Lung microvascular endothelial cell (primary cell): ENCODE measurements at places on chromosomes 7 and 10.
A peak's percentile ranks its signal among the peaks of the same experiment; 100 is the strongest.

- peak; percentile 60 for DNase-seq
Measured at GRCh38 chr10:3465406-3465891, 292.9 kb upstream of the PITRM1 start.

DNA sequence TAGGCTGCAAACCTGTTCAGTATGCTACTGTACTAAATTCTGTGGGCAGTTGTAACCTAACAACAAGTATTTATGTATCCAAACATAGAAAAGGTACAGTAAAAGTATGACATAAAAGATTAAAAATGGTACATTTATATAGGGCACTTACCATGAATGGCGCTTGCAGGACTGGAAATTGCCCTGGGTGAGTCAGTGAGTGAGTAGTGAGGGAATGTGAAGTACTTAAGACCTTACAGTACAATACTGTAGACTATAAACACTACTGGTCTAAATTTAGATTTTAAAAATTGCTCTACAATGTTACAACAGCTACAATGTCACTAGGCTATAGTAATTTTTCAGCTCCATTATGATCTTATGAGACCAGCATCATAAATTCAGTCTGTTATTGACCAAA lies 146.0 kb upstream of the GNAI1 start:
- DNase-seq: no peak

- DNase-seq: no peak
Measured at GRCh38 chr10:60192946-60193345, 196.7 kb downstream of the ANK3 start.

- DNase-seq: no peak
Measured at GRCh38 chr7:69429911-69430383, 168.3 kb upstream of the AUTS2 start.

- no peak for DNase-seq
Measured at GRCh38 chr10:14880229-14880628, 1.6 kb downstream of the SUV39H2 start.

- DNase-seq: no peak
Measured at GRCh38 chr7:152351168-152351567, 84.6 kb downstream of the KMT2C start.

DNA sequence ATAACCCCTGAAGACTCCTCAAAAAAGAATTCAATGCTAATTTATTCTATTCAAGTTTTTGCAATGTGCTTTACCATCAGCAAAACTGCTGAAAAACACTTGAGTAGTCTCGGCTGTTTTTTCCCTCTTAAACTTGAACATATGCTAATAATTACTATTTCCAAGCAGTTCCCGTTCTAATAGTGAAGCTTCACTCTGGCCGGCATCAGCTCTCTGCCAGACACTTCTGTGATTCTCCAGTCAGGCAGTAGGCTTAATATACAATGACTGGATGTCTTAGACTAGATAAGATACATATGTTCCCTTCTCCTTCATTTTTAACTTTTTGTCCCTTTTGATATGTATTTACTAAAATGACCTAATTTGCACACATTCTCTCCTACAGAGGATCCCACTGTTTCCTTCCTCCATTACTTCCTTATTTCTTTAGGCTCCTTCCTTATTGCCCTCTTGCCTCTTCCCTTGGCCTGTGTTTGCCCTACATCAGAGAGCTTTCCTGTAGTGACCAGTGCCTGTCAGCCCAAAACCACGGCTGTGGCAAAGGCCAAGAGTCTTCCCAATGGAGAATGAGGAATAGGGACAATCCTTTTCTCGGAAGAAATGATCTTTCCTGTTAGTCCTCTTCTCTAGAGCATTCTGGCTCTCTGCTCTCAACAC lies 23.5 kb downstream of the HEPACAM2 start:
- no peak for DNase-seq

DNA sequence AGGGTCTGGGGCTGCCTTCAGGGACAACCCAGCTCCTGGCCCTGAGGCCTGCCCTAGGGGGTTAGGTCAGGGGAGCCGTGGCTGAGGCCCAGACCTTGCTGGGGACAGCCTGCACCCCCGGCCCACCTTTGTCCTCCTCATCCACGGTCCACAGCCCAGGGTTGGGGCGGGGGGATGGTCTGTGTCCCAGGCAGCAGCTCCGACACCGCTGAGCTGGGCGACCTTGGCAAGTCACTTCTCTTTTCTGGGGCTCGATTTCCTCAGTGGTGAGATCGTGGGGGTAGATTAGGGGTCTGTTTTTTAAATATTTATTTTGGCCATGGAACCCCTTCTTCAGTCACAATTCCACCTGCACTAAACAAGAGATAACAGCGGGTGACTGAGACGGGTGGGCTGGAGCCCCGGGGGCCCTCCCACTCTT lies 30.9 kb downstream of the DNAJB12 start:
- no peak for DNase-seq

- DNase-seq: no peak
Measured at GRCh38 chr7:17912536-17913235, 27.6 kb downstream of the SNX13 start.

DNA sequence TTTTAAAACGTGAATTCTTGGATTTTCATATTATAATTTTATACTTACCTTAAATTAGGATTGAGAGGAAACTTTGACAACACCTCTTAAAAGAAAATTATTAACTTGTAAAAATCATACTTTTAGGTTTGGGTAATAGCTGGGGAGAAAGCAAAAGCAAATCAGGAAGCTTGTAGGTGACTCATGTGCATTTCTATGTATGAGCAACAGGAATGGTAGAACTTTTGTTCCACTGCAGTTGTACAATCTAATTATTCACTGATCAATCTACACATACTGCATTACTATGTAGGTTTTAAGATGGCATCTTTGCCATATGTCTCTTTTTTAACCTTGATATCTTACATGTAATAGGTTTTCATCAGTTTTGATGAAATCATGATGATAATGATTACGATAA lies 223.2 kb downstream of the PRKG1 start:
- peak; percentile 8 for DNase-seq

DNA sequence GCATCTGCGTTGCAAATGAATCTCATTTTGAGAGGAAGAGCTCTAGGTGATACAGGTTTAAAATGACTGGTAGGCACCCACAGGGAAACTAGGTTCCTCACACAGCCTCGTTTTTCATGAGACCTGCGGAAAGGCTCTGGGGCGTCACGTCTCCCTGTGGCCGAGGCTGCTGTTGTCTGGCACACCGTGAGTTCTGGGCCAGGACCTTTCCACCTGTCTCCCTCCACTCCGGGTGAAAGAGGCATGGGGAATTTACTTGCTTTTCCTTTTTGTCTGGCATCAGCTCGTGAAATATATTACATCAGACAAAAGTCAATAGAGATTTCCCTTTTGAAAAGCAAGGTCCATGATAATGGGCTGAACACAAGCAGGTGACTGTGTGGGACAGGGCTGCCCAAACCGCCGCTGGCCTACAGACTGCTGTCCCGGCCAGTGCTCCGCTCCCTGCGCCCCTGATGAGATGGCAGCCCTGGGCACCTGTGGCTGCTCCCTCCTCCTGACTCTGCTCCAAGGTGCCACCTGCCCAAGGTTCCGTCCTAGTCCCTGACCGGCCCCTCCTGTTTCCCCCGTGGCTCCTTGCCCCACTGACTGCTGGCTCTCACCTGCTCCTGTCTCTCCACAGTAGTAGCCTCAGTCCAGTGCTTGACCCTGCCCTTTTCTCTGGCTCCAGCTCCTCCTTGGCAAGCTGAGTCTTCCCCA lies 109.6 kb downstream of the NKX6-2 start:
- DNase-seq: no peak

GRCh38 chr10:124305131-124305530 lies 113.6 kb downstream of the OAT start:
- DNase-seq: no peak

DNA sequence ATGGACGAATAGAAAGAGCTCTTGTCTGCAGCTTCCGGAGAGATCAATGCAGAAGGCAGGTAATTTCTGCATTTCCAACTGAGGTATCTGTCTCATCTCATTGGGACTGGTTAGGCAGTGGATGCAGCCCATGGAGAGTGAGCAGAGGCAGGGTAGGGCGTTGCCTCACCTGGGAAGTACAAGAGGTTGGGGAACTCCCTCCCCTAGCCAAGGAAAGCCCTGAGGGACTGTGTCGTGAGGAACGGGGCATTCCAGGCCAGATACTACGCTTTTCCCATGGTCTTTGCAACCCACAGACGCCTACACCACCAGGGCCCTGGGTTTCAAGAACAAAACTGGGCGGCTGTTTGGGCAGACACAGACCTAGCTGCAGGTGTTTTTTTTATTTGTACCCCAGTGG lies 186.3 kb downstream of the ETV1 start:
- DNase-seq: no peak

DNA sequence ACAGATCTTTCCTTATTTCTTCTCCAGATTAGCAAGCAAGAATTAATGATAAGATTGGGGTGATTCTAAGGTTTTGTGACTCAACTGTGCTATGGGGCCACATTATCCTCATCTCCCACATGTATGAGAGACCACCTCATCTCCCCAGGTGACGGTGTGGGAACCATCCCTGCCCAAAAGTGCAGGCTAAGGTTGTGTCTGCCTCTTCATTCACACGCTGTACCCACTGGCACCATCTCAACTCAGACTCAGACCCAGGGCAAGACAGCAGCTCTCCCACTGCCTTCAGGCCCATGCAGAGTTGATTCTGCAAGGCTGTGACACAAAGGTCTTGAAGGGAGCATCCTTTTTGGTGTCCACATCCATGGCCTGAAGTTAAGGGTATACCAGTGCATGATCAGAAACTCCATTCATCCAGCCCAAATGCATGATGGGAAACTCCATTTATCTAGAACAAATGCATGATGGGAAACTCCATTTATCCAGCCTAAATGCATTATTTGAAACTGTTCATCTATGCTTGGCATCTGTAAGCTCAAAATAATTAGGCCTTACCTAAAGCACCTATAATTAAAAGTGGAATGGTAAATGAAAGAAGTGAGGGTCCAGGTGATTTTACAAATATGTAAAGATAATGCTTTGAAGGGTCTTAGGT lies 99.4 kb downstream of the TCERG1L start:
- DNase-seq: no peak

DNA sequence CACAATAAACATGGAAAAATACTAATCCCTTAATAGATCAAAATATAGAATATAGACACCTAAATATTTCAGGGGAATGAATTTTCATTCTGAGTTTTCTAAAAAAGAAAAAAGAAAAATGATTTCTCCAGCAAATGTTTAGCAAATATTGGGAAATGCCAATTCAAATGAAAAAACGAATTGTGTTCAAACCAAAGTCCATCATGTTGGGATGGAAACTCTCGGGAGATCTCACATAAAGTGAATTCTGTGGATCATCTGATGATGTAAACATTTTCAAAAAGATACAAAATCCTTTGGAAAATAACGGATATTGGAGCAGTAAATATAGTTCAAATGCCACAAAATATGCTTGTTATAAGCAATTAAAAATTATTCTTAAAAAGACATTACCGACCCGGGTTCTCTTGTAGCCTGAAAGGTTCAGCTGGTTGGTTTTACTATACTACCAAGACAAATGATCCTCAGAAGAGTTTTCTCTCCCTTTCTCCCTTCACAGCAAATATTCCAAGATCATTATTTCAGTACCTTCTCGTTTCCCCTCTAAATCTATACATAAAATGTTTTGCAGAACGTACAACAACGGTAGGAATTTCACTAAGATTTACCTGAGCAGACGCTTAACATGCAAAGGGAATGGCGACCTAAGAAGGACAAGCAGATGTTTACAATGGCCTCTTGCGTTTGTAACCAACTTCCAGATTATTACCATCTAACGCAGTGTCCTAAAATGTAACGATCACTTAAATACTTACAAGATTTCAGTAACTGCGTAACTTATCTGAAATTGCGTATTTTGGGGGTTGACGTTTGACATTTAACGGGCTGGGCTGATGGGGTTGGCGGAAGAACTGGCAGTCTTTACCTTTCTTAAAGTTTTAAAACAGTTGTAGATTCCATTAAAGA lies 2.5 kb downstream of the HOXA13 start:
- DNase-seq: no peak

DNA sequence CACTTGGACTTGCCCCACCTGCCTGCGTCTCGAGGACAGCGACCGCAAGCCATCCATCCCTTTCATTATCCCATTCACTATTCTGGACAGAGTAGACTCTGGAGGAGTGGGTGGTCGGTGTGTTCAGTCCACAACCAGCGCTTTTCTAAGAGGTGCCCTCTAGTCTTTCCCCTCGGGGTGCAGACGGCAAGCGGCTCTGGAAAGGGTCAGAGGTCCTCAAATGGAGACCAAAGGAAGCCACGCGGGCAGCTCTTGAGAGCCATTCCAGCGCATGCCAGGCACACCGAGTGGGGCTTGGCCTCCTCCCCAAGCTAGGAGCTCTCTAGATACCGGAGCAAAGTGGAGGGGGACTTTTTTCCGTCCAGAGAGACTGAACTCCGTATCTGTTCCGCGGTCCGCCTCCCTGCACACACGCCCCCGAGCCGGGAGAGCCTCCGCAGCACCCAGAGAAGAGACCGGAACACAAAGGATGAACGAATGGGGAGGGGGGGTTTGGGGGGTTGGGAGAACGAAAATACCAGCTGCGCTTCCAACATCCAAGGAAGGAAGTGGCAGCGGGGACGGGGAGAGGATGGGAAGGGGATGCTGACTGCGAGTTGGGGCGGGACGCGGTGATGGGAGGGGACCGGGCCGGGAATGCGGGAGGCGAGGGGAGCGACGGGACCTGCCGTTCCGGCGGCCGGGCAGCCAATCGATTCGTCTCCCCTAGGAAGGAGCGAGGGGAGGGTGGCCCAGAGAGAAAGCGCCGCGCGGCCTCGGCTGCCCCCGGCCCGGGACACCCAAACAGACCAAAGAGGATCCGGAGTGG lies 515 bp downstream of the GSDME start:
- peak; percentile 53 for DNase-seq

DNA sequence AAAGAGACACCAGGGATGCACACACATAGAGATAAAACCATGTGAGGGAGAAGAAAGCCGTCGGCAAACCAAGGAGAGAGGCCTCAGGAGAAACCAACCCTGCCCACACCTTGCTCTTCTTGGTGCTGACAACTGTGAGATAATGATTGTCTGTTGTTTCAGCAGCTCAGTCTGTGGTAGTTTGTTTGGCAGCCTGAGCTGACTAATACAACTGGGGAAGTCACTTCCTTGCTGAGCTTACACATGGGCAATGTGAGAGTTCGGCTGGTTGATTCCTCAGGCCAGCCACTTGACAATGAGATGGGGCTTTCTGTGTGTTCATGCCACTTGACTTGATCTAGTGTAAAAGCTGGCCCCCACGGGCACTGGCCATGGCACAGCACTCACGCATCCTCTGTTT lies 271.8 kb downstream of the ABCA13 start:
- DNase-seq: no peak

DNA sequence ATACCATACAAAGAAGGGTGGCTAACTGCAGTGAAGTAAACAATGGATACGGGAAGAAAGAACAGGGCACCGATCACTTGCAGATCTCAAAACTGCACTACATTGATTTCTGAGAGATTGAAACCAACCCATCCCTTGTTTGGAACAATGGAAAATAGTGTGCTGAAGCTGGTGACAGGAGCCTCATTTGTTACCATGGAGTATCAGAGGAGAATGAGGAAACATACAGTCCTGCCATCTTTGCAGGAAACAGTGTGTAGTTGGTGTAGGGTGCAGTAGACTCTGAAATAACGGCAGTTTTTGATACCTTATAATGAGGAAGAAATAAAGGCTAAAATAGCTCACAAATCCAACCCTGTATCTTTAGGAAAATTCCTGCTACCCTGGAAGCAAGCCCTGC lies 118.5 kb downstream of the ARHGAP21 start:
- DNase-seq: no peak
